ENCODE measurements at places on chromosomes 1 and 21. TPM values are rescaled to one million over a fixed set of nuclear protein-coding genes. Genes with fewer than 3 reads are reported as not detected.

Gene AUNIP
- 3.0 TPM for total RNA-seq

Gene IFI44
- total RNA-seq: 36.6 TPM

Gene CDK18
- 0.68 TPM for total RNA-seq

Gene FAM72C
- 12.6 TPM for total RNA-seq

Gene FNBP1L
- 0.35 TPM for total RNA-seq

Gene CELA2A
- total RNA-seq: not detected

Gene SPRR1A
- total RNA-seq: not detected

Gene KRTAP6-2
- total RNA-seq: not detected

Gene MAP3K21
- total RNA-seq: 1.9 TPM

Gene CLCNKA
- total RNA-seq: not detected

Gene FCRL4
- not detected for total RNA-seq

Gene ZNF683
- 0.31 TPM for total RNA-seq

Gene SERBP1
- total RNA-seq: 220 TPM

Gene SPRR3
- not detected for total RNA-seq

Gene SELENBP1
- total RNA-seq: not detected

Gene PALMD
- total RNA-seq: not detected

Gene CFAP74
- total RNA-seq: not detected

Gene DDR2
- total RNA-seq: 0.08 TPM

Gene LCA5L
- not detected for total RNA-seq

Gene DAB1
- 2.0 TPM for total RNA-seq

Gene NGF
- total RNA-seq: not detected

Gene LRRC8B
- 15.8 TPM for total RNA-seq

Gene CCSAP
- total RNA-seq: 8.7 TPM

Gene OR10J1
- not detected for total RNA-seq

Gene SNRNP40
- total RNA-seq: 66.9 TPM

Gene C1orf141
- total RNA-seq: not detected

Gene CASQ2
- not detected for total RNA-seq

Gene SLC5A9
- total RNA-seq: not detected

Gene AKNAD1
- total RNA-seq: not detected

Gene HMCN1
- total RNA-seq: not detected

Gene AADACL3
- not detected for total RNA-seq

Gene C1orf53
- total RNA-seq: not detected

Gene MXRA8
- total RNA-seq: not detected

Gene ESRRG
- total RNA-seq: not detected

Gene FMN2
- total RNA-seq: not detected

Gene AVPR1B
- total RNA-seq: not detected

Gene MSH4
- total RNA-seq: 0.25 TPM

Gene SELP
- 0.66 TPM for total RNA-seq

Measured in activated naive CD4-positive, alpha-beta T cell treated with anti-CD3 and anti-CD28 coated beads, Interleukin-2, amount 10 ng/mL, durations not matched to agents 5 hours and 36 hours (primary cell).